ENCODE measurements at places on chromosomes 12 and 14.

- no peak for DNase-seq
These were observed 14.3 kb downstream of the CFL2 start for GRCh38 chr14:34699873-34700621.

- no peak for DNase-seq
These were observed 36.6 kb downstream of the ETV6 start for GRCh38 chr12:11686120-11686519.

DNA sequence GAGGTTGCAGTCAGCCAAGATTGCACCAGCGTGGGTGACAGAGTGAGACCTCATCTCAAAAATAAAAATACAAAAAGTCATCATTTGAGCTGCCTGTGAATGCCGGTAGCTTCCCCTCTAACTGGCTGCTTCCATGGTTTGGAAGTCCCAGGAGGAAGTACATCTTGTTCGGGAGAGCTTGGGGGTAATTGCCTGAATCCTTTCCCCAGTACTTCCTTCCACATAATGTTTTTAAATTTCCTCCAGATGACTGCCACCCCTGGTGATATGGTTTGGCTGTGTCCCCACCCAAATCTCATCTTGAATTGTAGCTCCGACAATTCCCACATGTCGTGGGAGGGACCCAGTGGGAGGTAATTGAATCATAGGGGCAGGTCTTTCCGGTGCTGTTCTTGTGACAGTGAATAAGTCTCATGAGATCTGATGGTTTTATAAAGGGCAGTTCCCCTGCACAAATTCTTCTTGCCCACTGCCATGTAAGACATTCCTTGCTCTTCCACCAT lies 87.2 kb downstream of the SPRING1 start:
- DNase-seq: no peak

DNA sequence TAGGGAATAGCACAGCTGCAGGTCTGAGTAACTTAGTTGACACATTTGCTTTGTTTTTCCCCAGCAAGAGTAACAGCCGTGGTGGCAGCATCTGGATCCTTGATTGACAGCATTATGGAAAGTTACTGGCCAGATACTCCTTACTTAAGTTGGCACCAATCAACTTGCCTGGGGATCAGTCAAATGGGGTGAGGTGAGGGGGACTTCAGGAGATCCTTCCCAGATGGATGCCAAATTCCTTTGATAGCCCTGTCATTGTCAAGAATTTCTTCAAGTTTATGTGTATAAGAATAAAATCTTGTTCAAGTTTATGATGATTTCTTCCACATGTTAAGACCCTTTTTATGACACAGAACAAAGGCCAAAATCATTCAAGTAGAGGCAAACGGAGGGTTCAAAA lies 618.4 kb downstream of the SLC6A15 start:
- DNase-seq: no peak

DNA sequence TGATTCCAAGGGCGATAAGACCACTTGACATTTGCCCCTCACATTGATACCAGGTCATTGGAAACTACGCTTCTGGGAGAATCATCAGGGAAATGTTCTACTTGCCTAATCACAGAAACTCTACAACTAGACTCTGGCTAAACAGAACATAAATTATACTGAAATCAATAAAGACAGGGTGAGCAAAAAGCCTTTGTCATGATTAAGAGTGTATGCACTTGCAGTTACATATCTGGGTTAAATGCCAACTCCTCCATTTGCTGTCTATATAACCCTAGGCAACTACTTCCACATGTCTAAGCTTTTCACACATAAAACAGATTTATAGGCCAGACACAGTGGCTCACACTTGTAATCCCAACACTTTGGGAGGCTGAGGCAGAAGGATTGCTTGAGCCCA lies 125.7 kb downstream of the PHLDA1 start:
- DNase-seq: no peak

GRCh38 chr14:76612654-76613053 lies 148.6 kb upstream of the VASH1 start:
- DNase-seq: no peak

DNA sequence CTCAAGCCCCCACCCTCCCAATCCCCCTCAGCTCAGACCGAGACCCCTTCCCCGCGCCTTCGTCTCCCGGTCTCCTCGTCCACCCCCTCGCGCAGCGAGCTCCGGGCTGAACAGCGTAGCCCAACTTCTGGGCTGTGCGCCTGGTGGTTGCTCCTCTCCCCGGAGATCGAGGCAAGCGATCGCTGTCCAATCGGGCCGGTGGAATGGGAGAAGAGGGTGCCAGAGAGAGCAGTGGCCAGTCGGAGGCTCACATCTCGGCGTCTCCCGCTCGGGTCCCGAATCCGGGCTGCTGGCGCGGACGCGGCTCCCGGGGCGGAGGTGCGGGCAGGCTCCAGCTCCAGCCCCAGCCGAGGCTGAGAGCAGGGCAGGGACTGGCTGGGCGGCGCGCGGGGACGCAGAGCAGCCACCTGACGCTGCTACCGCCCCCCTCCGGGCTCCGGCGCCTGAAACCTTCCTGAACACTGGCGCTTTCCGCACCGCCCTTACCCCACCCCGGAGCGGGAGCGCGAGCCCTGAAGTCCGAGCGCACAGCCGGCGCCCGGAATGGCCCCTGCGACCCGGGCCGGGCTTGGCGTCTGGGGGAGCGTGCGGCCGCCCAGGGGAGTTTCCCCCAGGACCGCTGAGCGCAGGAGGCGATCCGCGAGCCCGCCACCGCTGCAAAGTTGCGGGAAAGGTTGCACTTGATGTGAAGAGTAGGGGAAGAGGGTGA lies 508 bp upstream of the KCNH5 start:
- no peak for DNase-seq

DNA sequence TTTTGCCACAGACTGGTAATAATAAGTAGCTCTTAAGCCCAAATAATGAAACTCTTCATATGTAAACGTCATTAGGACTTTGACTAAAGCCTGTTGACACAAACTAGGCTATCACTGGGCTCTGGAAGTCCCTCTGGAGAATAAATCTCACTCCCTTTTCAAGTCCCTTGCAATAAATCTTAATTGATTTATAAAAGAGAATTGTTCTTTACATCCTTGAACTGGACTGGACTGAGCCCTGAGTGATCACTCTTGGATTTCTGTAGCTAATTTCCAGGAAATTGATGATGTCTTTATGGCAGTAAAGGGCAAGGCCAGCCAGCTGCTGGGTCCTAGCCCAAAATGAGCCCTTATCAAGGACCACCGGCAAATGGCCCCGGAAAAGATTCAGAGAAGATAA lies 1162.7 kb downstream of the BCL11B start:
- DNase-seq: no peak

- DNase-seq: no peak
These were observed 3.1 kb downstream of the CCDC177 start for GRCh38 chr14:69571449-69572029.

DNA sequence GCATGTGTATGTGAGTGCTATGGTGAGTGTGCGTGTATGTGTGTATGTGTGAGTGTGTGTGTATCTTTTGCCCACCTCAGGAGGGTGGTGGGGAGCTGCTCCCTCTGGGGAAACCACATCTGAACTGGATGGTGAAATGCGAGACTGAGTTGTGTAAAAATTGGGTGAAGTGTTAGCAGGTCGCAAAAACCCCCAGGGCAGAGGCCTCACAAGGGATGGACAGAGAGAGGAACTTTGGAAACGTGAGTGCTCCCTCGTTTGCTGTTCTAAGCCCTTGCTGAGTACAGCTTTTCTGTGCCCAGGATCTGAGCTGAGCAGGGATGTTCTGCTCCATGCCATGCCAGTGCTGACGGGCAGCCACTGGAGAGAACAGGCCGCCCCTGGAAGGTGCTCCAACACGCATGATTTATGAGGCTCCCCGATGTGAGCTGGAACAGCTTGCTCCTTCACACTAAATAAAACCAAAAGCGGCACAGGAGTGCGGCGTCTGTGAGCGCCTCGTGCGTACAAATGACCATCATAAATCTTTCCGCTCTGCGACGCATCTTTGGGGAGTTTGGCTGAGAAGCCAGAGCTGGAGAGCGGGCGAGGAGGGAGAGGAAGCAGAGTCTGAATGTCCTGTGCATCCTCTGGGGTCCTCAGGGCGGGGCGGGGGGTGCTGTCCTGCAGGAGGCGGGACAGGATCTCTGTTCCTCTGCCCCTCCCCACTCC lies 14.1 kb upstream of the GALNT9 start:
- DNase-seq: no peak

DNA sequence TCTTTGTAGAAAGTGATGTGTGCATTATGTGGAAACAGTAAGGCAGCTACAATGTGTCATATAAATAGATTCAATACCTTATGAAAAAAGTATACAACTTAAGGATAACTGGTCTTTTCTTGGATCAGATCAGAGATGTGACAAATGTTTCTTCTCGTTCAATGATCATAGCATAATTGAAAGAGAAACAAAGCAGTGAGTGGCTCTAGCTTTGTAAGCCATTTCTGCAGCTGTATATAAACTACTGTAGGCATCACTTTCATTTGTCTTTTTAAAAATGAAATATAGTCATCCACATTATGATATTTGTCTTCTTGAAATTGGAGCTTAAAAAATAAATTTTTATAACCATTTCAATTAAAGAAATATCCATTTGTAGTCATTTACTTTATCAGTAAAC lies 63.8 kb upstream of the LMO3 start:
- DNase-seq: no peak

DNA sequence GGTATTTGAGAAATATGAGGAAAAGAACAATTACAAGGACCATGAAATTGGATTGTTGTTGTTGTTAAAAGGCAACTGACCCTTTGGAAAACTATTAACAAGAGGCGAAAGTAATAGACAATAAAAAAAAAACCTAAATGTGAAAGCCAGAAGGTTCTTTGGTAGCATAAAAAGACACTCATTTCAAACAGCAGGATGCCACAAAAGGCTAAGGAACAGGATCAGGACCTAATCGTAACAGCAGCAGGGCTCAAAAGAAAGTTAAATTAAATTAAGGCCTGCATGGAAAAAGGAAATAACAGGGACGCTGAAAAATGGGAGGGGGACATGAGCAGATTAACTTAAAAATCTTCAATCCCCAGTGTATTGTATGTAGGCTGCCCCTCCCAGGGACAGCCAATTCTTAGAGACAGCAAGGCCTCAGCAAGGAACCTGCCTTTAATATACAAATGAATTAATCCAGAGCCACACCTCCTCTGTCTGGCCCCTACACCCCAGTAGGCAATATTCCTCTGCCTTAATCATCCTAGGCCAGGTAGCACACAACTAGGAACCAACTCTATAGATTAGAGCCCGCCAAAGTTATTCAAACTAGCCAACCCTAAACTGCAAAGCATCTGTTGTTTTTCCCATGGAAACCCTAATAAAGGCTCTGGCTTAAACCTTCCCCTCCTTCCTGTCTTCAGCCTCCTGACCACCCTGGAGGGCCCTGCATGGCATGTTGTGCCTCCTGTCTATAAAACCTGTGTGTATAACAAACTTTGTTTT lies 28.4 kb upstream of the AP4S1 start:
- no peak for DNase-seq

- DNase-seq: no peak
These were observed 8.3 kb downstream of the MAP4K5 start for GRCh38 chr14:50524060-50524459.

DNA sequence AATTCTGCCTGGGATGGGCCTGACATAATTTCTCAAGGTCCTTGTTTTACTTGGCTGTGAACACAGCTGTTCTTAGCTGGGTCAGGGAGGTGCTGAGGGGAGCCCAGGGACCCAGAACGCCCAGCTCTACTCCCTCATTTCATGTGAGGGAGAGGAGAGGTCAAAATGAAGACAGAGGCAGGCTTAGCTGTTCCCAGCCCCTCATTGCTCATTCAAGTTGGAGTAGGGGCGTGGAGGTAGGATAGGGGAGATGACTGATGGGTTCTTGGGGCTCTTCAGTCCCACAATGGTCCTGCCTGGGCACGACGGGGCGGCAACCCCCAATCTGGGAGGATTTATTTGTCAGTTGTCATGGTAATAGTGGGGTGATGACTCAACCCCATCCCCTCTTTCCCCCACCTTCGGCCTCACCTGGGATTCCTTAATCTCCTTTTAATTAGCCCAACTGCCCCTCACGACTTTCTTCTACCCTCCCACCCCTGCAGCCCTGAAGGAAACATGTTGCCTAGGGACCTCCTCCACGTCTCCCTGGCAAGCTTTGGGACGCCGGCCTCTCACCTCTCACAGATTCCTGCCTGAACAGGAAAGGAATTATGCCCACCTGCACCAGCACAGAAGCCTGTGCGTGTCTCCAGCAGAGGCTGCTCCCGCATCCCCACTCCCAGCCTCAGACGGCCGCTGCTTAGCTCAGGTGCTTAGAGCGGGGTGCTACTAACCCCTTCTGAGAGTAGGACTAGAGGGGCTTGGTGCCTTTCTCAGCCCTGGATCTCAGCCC lies 10.2 kb downstream of the SPRYD3 start:
- no peak for DNase-seq

DNA sequence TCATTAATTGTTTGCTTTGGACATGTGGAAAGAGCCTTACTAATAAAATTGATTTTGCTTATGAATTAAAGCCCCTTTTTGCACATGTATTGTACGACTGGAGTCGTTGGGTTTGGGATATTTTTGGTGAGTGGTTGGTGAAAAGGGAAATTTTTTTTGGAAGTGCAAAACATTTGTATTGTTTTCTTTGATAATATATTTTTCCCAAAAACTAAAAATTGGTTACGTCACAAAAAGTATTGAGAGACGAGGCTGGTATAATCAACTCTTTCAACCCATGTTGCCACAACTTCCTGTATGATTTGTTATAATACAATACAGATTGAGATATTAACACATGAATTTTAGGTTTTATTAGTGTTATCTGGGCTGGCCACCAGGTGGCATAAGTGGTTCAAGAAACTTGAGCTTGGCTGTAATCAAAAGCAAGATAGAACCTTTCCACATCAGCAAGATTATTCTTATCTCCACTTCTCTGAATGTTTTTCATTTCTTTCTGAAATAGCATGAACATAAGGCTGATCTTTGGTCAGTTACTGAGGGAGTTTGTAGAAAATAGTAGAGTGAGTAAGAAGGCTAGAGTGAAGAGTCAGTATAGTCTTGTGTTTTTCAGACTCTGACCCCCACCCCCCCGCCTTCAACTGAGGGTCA lies 8.7 kb downstream of the NGDN start:
- peak; percentile 10 for DNase-seq

DNA sequence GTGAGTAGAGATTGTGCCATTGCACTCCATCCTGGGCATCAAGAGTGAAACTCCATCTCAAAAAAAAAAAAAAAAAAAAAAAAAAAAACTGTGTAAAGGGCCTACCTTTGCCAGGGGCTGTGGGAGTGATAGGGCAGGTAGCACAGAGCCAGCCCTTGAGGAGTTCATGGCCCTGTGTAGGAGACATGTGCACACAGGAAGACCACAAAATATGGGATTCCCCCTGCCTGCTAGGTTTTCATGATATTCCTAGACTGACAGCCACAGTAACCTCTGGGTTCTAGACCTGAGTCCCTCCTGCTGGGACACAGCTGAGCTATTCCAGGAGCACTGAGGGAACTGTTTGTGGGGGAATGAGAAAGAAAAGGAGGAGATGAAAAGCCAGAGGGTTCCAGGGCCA lies 8.3 kb upstream of the SPTSSA start:
- no peak for DNase-seq

- DNase-seq: no peak
These were observed 188.5 kb upstream of the SYT10 start for GRCh38 chr12:33628087-33628486.

GRCh38 chr14:24630087-24630871 lies 3.7 kb downstream of the GZMB start:
- DNase-seq: no peak
